Suppressor macrophage (primary cell): ENCODE measurements at places on chromosomes 2 and 18.
A peak's percentile ranks its signal among the peaks of the same experiment; 100 is the strongest.

- DNase-seq, result no peak
These were observed 37.4 kb downstream of the ANKMY1 start for GRCh38 chr2:240520130-240520973.

DNA sequence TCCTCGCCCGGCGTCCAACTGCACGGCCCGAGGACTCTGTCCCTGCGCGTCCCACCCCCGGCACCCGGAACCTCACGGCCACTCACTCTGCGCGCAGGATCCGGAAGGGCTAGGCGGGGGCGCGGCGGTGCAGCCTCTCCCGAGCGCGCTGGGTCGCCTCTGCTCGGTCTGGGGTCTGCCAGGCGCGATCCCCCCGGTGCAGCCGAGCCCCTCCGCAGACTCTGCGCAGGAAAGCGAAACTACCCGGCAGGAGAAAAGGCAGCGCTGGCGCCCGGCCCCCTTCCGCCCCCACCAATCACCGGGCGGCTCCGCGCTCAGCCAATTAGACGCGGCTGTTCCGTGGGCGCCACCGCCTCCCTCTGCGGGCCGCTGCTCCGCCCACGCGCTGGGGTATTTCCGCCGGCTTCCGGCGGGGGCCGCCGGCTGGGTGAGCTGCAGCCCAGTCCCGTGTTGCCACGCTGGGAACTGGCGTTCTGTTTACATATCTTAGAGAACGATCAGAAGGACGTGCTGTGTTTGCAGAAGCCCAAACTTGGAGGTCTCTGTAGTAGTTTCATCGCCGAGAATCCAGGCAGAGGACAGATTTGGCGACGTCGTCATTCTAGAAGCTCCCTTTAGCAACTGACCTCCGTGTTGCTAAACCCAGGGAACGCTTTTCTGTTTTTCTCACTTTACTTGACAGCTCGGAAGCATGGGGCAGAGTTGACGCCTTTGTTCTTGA is at the start of gene STAT1:
Gene STAT1, minus strand, starts transcription at position 240 of the 721 bp plus-strand sequence. CDS start 4,168 bp downstream, outside the sequence.
- peak; percentile 99 for DNase-seq

DNA sequence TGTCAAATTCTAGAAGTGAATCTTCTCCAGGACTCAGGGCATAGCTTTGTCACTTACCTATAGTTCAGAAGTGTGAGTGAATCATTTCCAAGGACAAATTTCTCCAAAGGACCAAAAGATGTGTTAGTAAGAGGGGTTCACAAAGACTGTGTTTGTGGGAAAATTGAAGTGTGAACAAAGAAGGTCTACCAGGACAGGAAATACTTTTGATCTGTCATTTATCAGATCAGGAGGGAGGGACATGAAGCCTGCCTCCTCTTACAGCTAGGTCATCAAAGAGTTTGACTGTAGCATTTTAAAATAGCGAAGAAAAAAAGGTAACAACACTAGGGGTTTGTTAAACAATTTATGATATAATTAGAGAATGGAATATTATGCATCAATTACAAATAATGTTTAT is 2.0 kb upstream of the CD28 start:
- no peak for DNase-seq

GRCh38 chr2:26605999-26606846 is 34.9 kb downstream of the CIB4 start:
- DNase-seq, result no peak

GRCh38 chr18:61398961-61399705 is 65.9 kb downstream of the CDH20 start:
- DNase-seq, result no peak

DNA sequence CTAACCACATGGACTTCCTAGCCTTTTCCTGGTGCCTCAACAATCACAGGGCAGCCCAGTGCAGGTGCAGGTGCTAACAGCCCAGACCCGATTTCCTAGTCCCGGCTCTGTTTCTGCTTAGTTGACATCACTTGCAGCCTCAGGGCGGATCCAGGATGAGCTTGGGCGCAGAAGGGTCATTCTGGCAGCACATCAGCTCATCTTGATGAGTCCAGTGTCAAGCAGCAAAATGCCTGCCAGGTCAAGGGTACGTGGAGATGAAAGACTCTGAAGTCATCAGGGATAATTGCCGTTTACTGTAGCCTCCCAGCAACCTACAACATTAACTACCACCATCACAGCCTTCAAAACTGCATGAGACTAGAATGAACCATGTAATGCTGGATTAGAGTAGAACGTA is 39.4 kb upstream of the EFHD1 start:
- no peak for DNase-seq

DNA sequence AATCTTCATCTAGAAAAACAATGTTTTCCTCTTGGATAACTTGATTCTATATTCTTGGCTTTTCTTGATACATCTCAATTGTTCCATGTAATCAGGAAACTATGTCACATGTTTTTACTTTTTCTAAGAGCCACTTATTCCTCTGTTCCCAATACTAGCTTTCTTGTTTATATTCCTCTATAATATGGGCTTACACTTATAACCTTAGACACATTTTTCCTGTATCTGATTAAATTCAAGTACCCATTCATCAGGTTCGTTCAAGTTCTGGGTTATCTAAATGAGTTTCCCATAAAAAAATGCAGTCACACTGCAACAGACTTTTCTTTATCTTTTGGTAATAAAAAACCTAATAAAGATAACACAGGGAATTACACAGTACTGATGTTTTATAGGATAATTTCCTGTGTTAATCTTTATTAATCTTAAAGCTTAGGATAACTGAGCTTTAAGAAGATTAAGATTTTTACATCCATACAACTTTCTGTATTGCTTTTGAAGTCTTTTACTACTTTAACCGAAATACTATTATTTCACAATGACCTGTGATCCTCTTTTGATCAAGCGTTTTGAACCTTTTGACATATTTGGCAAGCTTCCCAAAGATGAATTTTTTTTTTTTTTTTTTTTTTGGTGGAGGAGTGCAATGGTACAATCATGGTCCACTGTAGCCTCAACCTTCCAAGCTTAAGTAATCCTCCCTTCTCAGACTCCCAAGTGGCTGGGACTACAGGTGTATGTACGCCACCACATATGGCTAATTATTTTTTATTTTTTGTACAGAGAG is 44.3 kb upstream of the C2orf66 start:
- no peak for DNase-seq

- DNase-seq, result no peak
These were observed 154.5 kb upstream of the LRRTM1 start for GRCh38 chr2:80459028-80459427.

DNA sequence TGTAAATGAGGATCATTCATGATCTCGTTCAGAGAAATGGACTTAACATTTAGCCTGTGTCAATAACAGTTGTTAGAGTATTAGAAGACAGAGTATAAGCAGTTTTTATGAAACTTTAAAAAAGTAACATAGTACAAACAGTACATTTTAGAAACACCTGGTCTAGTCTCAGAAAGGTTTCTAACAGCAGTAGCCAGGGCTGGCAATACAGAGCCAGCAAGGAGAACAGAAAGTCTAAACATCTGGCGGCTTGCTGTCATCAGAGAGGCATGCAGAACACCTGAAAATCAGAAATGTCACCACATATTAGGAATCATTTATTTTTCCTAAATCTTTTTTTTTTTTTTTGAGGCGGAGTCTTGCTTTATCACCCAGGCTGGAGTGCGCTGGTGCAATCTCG is 50.1 kb downstream of the RPL31 start:
- no peak for DNase-seq

GRCh38 chr2:127067620-127068350 is 39.2 kb downstream of the BIN1 start:
- DNase-seq, result peak; percentile 74

DNA sequence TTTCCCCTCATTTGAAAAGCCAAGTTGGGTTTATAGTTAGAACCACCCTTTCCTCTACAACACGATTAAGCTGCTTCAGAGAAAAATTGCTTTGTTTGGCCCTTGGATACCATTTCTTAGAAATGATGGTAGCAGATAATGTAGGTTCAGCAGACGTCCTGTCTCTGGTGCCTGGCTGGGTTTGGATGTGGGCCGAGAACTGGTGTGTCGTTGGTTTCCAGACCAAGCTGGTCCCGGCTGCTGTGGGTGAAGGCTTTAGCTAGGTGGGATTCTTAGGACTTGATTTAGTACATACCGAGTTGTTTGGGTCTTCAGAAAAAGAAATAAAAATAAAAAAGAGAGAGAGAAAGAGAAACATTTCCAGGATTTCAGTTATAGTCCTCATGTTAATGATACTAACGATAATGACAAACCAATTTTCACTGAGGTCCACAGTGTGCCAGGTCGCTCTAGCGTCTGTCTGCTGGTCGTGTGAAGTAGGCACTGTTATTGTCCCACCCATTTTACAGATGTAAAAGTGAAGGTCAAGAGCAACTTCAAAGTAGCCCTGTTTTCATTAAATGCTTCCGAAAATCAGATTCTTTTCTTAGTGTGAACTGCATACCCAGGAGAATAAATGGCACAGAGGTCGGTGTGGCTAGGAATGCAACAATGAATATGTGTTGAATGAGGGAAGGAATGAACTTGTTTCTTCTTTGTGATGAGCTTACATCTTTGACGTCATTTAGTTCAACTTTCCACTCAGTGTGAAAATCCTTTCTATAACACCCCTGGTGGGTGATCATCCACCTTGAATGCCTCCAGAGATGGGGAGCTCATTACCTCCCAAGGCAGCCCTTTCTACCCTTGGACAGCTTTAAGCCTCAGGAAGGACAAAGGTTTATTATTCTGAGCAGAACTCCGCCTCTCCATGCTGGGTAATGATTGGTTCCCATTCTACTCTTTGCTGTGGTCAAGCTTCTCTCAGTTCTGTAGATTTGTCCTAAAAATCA is 115.9 kb downstream of the INHBB start:
- DNase-seq, result no peak

GRCh38 chr2:21774691-21775368 is 651.1 kb downstream of the TDRD15 start:
- DNase-seq, result no peak

GRCh38 chr2:26412091-26412673 is 10.5 kb downstream of the DRC1 start:
- DNase-seq, result peak; percentile 83

- DNase-seq, result peak; percentile 7
These were observed 32.2 kb downstream of the IKZF2 start for GRCh38 chr2:213119061-213119809.
